ENCODE measurements at places on chromosomes 4 and X.

- DNase-seq, result no peak
Measured at GRCh38 chr4:177313263-177313662, 3.6 kb downstream of the NEIL3 start.

GRCh38 chr4:168598191-168598590 is 101.3 kb downstream of the PALLD start:
- DNase-seq, result no peak

GRCh38 chr4:142331132-142331531 is 515.0 kb downstream of the INPP4B start:
- no peak for DNase-seq

- no peak for DNase-seq
Measured at GRCh38 chrX:10193587-10193986, 36.8 kb downstream of the CLCN4 start.

DNA sequence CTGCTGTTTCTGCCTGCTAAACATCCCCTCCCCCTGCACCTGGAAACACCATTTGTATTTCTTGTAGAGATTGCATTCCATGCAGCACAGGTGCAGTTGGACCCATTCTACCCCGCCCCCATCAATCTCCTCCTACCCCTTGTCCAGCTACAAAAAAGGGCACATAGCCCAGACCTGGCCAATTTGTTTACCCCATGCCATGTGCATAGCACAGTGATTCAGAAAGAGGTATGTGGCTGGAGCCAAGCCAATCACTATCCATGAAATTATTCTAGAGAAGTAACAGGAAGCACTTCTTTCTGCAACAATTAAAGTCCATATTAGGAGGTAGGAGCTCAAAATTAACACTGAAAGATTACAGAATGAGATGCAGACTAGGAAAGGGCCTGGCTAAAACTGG is 20.2 kb upstream of the TMEM184C start:
- DNase-seq, result no peak

Measured in stimulated activated CD4-positive, alpha-beta T cell treated with anti-CD3 and anti-CD28 coated beads, Interleukin-2, amount 100 ng/mL, for 24 hours (primary cell).